ENCODE measurements at places on chromosomes 1 and 21. TPM values are rescaled to one million over a fixed set of nuclear protein-coding genes. Genes with fewer than 3 reads are reported as not detected.

DNA sequence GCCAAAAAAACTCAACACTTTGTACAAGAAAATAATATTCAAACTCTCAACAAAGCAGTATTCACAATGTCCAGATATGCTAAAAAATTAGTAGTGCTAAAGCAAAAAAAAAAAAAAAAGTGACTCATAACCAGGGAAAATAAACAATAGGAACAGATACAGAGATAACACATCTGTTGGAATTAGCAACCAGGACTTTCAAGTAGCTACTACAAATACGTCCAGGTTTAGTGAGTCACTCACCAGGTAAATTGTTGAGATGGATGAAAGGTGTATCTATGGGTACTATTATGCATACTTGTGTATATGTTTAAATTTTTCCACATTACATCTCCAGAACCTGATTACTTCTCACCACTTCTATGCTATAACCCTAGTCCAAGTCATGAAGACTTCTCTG is 144.8 kb upstream of the SLC35F3 start:
- peak; percentile 6 for DNase-seq

GRCh38 chr1:184423649-184424048 is 36.8 kb downstream of the C1orf21 start:
- DNase-seq, result no peak

DNA sequence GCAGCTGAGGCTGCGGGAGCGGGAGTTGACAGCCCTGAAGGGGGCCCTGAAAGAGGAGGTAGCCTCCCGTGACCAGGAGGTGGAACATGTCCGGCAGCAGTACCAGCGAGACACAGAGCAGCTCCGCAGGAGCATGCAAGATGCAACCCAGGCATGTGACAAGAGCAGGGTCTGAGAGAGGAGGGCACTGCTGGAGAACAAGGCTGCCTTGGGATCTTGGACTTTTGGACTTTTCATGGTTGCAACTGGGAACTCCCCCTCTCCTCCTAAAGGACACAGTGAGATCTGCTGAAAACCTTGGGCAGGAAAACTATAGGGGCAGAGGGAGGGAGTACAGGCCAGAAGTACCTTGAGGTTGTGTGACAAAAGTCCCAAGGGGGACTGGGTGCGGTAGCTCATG is 13.5 kb downstream of the CGN start:
- no peak for DNase-seq

DNA sequence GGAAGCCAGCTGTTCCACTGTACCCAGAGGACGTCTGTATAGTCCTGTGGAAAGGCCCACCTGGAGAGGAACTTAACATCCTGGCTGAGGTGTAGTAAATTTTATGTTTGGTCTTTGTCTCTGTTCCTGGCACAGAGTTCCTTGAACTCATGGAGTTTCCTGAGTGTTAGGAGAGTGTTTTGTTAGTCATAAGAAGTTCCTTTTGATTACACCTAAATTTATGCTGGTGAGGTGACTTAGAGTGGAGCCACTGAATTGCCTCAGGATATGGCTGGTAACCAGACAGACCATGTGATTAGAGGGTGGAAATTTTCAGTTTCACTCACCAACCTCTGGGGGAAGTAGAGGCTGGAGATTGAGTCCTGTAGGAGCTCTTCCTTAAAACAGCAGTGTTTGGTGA is 57.9 kb downstream of the RASAL2 start:
- DNase-seq, result no peak

The ETV3L gene
- total RNA-seq, result not detected

The MAP1LC3C gene
- not detected for total RNA-seq
